Activated CD8-positive, alpha-beta memory T cell treated with anti-CD3 and anti-CD28 coated beads for 1 hour (primary cell): ENCODE measurements at places on chromosomes 3 and 15.

GRCh38 chr3:162658003-162658402, 1161.4 kb downstream of the OTOL1 start:
- no peak for DNase-seq

DNA sequence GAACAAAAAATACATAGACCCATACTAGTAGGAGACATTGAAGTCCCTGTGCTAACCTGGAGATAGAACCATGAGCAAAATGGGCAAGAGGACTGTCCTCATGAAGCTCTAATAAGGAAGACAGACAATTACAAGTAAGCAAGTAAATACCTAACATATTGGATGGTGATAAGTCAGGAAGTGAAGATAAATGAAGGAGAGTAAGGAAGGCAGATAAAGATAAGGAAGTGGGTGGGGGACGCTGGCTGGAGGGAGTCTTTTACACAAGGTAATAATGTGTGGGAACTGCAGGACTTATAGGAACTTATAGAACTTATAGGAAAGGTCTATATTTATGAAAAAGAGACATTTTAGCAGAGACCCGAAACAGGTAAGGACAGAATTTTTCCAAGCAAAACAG, 148.9 kb upstream of the ABI3BP start:
- DNase-seq: no peak

DNA sequence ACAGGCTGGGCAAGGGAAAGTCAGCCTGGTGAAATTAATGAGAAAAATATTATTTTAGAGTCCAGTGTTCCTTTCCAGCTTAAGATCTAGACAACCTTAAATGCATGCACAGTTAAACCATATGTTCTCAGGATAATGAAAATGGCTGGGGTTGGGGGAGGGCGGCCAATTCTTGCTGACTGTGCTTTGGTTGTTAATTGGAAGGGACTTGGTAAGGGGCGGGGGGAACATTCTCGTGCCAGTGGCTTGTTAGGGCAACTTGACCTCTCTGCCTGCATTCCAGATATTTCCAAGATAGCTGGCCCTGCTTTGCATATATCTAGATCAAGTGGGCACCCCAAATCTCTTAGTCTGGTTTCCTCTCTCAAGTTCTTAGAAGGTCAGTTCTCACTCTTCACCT, 112.5 kb downstream of the TOP2B start:
- DNase-seq: no peak

DNA sequence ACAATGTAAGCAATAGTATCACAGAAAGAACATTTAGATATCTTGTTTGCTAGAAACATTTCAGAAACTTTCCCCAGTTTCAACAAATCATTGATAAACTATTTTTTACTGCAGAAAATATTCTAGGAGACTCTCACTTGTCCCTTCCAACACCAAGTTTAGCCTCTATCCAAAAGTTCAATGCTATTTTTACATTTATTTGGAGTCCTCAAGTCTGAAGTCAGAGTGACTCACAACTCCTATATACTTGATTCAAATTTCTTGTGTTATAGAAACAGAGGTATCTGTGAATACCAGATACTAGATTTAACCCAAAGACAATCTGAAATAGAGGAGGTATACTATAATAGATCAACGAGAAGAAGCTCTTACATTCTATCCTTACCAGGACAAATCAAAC, 49.6 kb downstream of the RFX7 start:
- no peak for DNase-seq

- DNase-seq: no peak
Measured at GRCh38 chr3:163916596-163917560, 1161.4 kb downstream of the SI start.

DNA sequence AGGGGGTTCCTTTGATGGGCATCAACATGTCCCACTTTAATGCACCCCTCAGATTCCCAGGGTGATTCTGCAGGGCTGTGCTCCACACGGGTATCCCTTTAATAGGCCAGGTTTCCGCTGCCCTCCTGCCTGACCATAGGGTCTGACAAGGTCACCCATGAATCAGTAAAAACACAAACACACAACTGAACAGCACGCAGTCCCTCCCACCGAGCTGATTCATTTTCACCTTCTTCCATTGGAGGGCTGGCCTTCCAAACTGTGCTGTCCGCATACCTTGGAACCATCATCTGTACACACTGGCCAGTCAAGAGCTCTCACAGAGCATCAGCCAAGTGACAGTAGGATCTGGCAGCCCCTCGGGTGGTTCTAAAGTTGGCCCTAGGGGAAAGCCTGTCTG, 93.7 kb downstream of the FBLN2 start:
- DNase-seq: no peak
